ENCODE measurements at places on chromosomes 7 and 10. TPM values are rescaled to one million over a fixed set of nuclear protein-coding genes. Genes with fewer than 3 reads are reported as not detected.

The DENND11 gene
- total RNA-seq: 9.2 TPM

The FXYD4 gene
- total RNA-seq: 0.50 TPM

DNA sequence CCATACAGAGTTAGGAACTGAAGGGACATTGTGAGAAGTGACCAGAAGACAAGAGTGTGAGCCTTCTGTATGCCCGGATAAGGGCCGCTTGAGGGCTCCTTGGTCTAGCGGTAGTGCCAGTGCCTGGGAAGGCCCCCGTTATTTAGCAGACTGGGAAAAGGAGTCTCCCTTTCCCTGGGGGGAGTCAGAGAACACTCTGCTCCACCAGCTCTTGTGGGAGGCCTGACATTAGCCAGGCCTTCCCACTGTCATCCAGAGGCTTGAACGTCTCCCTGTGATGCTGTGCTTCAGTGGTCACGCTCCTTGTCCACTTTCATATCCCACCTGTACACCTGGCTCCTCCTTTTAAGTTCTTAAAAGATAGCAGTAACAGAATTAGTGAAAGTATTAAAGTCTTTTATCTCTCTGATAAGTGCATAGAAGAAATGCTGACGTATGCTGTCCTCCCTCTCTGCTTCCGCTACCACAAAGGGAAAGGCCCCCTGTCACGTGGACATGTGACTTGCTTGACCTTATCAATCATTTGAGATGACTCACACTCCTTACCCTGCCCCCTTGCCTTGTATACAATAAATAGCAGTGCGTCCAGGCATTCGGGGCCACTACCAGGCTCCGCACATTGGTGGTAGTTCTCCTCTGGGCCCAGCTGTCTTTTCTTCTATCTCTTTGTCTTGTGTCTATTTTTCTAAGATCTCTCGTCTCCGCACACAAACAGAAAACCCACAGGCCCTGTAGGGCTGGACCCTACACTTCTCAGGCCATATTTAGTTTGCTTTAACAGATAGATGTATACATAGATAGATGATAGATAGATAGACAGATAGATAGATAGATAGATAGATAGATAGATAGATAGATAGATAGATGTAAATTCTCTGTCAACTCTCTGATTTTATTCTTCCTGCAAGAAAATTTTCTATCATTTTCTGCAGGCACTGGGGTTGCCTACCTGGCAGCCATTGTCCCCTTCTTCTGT, 131.5 kb upstream of the JCAD start:
- DNase-seq: no peak

The PGAM2 gene
- not detected for total RNA-seq

DNA sequence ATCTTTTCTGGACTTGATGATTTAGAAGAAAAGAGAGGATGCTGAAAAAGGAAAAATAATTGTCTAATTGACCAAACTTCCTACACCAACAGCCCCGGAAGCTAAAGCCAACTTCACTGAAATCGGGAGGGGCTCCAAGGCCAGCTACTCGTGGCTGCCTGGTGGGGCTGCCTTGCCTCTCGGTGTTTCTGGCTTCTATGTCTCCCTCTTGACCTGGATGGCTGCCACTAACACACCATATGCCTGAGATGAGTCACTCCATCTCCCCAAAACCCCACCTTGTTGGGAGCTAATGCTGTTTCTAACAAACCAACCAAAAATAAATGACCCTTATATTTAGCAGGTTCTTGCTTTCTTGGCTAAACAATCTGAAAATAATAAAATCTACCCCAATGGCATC, 87.6 kb upstream of the AFAP1L2 start:
- DNase-seq: no peak

The ENKUR gene
- total RNA-seq: not detected

GRCh38 chr7:39265641-39266591, 288.2 kb downstream of the POU6F2 start:
- no peak for DNase-seq

The STEAP1 gene
- 3.8 TPM for total RNA-seq

GRCh38 chr7:39691821-39692220, 68.4 kb downstream of the RALA start:
- no peak for DNase-seq

- DNase-seq: no peak
These were observed 269.8 kb downstream of the FZD1 start for GRCh38 chr7:91533996-91534395.

The NODAL gene
- not detected for total RNA-seq

The SRGN gene
- 2,302 TPM for total RNA-seq

The GSTO2 gene
- 86.5 TPM for total RNA-seq

The AKR1C4 gene
- not detected for total RNA-seq

The FANK1 gene
- total RNA-seq: 0.20 TPM

DNA sequence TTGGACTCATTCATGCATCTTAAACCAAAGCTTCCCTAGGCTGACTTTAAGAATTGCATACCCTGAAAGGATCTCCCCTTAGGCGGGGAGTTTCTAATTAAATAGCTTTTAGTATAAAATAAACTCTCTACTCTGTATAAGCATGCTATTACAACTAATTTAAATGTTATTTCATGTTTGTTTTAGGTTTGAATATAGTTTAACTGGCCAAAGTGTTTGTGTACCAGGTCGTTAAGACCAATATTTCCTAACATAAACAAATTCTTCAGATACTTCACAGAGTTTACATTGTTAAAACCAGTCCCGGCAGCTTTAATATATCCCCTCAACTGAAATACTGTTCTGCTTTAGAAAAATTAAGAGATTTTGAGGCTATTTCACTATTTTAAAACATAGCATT, 2.3 kb downstream of the GLI3 start:
- DNase-seq: no peak

DNA sequence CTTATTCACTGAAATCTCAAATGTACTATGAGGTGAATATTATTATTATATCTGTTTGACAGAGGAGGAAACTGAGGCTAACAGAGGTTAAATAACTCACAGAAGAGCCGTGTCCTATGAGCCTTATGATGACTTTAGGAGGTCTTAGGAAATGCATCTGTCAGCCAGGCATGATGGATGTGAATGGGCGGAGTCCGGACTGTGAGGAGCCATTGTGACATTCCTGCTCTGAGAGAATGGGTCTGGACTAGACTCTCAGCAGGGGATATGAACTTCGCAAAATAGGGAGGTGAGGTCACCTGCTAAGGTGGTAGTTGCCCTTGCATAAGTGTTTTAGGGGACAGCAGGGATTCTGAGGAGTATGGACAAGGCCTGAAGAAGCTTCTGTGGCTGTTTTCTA, 153.6 kb downstream of the TMEM178B start:
- no peak for DNase-seq

- no peak for DNase-seq
These were observed 10.8 kb upstream of the CLDN4 start for GRCh38 chr7:73820013-73820412.

The IFIT1B gene
- not detected for total RNA-seq

- no peak for DNase-seq
These were observed 77.4 kb downstream of the WDR37 start for GRCh38 chr10:1133495-1134045.

Data from NCI-H460 (cell line).